ENCODE measurements at places on chromosomes 4 and X. TPM values are rescaled to one million over a fixed set of nuclear protein-coding genes. Genes with fewer than 3 reads are reported as not detected.

DNA sequence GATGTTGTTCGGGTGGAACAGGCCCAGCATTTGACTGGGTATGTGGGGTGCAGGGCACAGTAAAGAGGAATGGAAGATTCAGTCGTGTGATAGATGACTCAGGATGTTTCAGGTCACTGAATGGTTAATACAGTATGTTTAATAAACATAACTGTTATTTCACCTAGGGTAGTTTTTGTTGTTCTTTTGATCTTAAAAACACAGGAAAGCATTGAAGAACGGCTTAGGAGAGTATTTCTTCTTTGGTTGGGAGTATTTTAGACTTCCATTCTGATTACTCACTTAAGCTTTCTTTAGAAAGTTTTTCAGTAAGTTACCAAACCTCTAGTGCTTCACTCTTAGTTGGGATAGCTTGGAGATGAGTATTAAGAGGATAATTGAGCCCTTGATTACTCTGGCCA, 62.3 kb downstream of the STAG2 start:
- DNase-seq: no peak

GRCh38 chr4:154137320-154137905, 348.5 kb upstream of the SFRP2 start:
- no peak for DNase-seq

- no peak for DNase-seq
These were observed 184.3 kb downstream of the LDB2 start for GRCh38 chr4:16714191-16714590.

DNA sequence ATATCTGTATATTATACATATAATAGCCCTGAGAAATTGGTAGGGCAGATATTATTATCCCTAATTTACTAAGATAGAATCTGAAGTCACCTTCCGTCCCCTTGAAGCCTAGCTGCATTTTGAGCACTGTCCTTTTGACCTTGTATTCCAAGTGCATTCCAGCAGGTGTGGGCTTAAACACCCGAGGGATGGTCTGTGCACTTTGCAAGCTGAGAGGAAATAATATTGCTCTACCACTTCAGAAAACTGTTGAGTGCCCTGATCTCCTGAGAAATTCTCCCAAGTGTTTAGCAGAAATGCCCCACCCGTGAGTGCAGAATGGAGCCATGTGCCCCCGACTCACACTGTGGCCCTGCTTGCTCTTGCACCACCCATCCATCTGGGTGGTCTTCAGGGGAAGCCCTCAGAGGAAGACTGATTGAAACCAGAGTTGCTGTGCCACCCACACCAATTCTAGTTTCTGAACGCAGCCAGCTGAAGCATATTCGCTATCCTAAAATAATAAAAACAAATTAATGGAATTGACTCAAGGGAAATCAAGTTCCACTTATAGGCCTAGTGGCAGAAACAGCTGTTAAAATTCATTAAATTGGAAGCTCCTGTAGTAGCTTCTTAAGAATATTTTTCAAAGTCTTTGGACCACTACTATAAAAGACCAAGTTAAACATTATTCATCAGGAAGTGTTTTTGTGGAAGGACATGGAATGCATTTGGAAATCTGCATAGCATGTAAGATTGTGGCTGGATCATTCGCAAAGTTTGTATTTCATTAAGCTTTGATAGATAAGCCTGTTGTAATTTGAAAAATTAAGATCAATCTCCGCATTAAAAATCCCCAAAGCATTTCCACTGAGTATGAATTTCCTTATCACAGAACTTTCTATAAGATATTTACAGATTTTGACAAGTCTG, 41.3 kb upstream of the PRKG2 start:
- DNase-seq: no peak

DNA sequence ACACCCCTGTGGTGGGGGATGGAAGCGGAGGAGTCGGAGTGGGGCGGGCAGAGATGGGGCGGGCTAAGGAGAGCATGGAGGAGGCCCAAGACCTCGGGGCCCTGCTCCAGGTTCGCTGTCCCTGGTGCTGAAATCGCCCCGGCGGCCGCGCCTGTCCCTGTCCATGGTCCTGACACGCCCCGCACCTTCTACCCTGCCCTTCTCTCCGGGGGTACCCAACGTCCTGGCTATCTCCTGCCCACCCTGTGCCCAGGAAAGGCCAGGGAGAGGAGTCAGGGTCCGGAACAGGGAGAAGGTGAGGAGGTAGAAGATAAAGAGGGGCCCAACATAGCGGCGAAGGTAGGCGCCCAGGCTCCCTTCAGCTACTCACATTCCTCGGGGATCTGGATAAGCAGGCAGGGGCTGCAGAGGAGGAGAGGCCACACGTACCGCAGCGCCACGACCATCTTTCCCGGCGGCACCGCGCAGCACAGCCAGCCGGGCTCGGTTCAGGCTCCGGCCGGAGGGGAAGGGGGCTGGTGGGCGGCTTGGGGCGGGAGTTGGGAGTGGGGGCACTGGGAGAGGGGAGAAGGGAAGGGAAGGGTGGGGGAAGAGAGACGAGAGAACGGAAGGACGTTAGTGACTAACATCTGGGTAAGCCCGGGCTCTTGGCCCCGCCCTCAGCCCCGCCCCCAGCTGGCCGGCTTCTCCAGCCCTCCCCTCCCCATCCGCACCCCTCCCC, 10.4 kb downstream of the L1CAM start:
- peak; percentile 33 for DNase-seq

- no peak for DNase-seq
These were observed 242.2 kb upstream of the PCDH18 start for GRCh38 chr4:137774501-137774900.

DNA sequence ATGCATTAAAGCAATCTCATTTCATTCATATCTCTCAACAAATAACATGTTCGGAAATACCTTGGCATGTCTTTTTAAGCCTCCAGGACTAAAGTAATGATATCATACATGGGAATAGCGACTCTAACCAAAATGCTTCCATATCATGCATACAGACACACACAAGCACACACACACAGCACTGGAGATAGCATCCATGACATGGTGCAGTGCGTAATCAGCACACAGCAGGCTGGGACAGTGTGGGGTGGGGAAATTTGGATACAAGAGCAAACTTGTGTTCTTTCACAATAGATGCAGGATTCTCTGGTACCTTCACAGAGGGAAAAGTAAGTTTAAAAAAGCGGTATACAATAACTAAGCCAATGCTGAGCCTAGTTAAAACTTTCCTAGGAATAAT, 132.3 kb upstream of the HPGD start:
- DNase-seq: no peak

DNA sequence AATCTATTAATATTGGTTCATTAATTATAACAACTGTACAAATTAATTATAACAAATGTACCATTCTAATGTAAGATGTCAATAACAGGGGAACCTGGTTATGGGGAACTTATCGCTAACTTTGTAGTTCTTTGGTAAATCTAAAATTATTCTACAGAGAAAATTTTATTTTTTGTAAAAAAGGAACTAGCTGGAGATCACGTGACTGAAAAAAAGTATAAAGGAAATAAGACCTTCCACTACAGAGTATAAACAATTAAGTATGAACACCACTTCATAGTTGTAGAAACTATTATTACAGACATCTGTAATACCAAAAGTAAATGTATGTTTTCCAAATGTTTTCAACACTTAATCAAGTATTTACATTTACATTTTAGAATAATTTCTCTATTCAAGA, 77.9 kb upstream of the DKK2 start:
- DNase-seq: no peak

DNA sequence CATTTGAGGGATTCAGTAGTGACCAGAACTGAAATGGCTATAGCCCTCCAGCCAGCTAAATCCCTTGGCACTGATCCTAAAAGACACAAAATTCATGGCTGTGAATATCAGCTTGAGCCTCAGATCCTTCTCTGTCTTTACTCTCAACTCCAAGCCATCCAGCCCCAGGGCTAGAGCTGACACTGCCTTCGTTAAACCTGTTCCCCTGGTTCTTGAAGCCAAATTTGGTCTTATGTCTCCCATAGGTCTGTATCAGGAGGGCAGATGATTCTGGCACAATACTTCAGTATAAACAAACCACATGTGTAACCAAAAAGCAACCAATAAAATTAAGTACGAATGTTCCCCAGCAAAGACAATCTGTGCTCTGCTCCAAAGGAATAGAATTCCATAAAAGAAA, 78.0 kb downstream of the ANOS1 start:
- no peak for DNase-seq

DNA sequence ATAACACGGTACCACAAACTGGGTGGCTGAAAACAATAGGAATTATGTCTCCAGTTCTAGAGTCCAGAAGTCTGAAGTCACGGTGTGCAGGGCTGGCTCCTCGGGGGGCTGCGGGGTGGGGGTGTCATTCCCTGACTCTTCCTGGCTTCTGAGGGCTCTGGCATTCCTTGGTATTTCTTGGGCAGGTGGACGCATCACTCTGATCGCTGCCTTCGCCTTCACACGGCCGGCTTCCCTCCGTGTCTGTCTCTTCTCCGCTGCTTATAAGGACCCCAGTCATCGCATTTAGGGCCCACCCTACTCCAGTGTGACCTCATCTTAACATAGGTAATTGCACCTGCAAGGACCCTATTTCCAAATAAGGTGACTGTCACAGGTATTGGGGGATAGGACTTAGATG, 134.6 kb downstream of the CPZ start:
- no peak for DNase-seq

The DRD5 gene
- total RNA-seq: not detected

GRCh38 chr4:40204507-40205258, 7.9 kb downstream of the RHOH start:
- no peak for DNase-seq

GRCh38 chr4:24515698-24516097, 68.7 kb downstream of the DHX15 start:
- DNase-seq: no peak

GRCh38 chr4:174053895-174054294, 229.6 kb downstream of the FBXO8 start:
- no peak for DNase-seq

DNA sequence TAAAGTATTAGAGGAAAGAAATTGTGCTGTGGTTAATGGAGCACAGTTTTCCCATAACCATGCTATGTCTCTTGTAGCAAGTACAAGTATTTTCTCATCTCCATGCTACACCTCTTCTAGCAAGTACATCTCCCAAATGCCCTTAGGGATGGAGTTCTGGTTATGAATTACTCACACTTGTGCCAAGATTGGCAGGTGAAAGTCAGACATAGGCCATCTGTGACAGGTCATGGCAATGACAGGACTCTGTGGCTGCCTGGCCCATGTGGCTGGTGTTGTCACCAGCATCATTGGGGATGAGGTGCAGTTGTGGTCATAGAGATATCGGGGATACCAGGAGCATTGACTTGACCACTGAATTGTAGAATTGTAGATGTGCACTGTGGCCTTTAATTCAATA, 310.2 kb downstream of the FAT4 start:
- no peak for DNase-seq

DNA sequence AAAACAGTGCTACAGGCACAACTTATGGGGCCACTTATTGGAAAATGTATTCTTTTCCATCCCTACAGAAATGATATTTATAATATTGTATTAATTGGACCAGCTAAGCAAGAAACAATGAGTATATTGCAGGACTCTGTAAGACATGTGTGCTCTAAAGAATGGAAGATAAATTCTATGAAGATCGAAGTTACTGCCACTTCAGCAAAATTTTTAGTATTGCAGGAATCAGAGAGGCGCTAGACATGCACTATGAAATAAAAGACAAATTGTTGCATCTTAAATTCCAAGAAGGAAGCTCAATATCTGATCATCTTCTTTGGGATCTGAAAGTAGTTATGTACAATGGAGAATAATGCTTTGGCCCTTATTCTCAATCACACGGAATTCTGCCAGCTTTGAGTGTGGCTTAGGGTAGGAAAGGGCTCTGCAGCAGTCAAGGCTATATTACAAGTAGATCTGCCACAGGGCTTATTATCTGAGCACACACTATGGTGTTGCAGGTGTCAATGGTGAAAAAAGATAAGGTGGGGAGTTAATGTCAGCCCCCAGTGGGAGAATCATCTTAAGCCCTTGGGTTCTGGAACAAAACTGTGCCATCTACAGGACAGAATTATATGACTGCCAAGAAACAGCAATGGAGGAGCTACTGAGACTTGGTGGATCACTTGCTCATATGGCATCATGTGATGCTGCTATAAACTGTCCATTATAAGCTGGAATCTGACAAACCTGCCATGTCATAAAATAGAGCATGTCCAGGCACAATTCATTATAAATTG, 334.0 kb upstream of the NDST3 start:
- no peak for DNase-seq

GRCh38 chr4:65667506-65668041, 2.7 kb downstream of the EPHA5 start:
- DNase-seq: no peak

- DNase-seq: peak; percentile 57
These were observed 11.7 kb upstream of the GAGE10 start for GRCh38 chrX:49291615-49292337.

- no peak for DNase-seq
These were observed 1616.1 kb downstream of the C4orf33 start for GRCh38 chr4:130712038-130712437.

- no peak for DNase-seq
These were observed 10.5 kb downstream of the RBMX start for GRCh38 chrX:136870064-136870463.

DNA sequence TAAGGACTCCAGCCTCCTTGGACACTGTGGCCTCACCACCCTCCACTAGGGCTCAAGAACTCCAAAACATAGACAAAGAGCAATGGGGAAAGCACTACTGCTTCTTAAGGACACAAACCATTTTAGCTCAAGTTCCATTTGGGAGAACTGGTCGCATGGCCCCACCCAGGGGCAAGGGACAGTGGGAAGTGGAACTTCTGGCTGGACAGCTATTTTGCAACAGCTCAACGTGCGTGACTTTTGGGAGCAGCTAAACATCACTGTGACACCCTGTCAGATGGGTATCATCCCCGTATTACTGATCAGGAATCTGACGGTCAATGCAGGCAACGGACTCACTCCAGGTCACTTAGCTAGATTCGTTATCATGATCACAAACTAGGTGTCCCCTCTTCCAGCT, 9.0 kb upstream of the GLOD5 start:
- no peak for DNase-seq

The MEPE gene
- total RNA-seq: not detected

DNA sequence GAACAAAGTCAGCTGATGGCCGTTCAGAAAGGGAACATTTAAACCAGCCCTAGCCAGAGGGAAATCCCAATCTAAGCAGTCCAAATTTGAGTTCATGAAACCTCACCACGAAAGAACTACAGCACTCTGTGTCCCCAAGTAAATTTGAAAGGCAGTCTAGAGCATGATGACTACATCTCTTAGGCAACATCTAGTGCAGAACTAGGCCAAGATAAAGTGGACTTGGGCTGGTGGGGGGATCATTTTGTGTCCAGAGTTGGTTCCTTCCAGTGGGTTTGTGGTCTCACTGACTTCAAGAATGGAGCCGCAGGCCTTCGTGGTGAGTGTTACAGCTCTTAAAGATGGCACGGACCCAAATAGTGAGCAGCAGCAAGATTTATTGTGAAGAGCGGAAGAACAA, 64.9 kb downstream of the KLHL4 start:
- no peak for DNase-seq

- DNase-seq: no peak
These were observed 216.1 kb downstream of the STK32B start for GRCh38 chr4:5267408-5267807.

DNA sequence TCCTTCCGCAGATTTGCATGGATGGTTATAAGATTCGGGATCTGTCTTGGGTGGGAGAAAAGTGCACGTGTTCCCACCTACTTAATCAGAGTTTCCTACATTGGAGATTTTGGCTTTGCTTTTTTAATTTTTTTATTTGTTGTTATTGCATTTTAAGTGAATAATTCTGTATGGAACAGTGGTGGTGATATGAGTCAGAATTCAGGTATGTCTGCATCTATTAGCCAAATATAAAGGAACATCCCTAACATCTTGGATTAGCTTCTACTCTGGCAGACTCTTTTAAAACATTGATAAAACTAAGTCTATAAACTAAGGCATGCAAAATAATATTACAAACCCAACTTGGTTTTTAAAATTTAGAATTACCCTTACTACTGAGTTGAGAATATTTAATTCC, 659.8 kb upstream of the EPHA5 start:
- DNase-seq: no peak

The STOX2 gene
- total RNA-seq: 15.0 TPM

Data from body of pancreas (tissue), 4 donors.